ENCODE measurements at places on chromosomes 4 and X.

- DNase-seq: no peak
Observed at GRCh38 chrX:33336783-33337182, 125.4 kb upstream of the DMD start.

- DNase-seq: no peak
Observed at GRCh38 chr4:36420111-36420679, 138.8 kb downstream of the DTHD1 start.

- peak; percentile 88 for DNase-seq
Observed at GRCh38 chrX:13013363-13014110, 30.9 kb downstream of the FAM9C start.

DNA sequence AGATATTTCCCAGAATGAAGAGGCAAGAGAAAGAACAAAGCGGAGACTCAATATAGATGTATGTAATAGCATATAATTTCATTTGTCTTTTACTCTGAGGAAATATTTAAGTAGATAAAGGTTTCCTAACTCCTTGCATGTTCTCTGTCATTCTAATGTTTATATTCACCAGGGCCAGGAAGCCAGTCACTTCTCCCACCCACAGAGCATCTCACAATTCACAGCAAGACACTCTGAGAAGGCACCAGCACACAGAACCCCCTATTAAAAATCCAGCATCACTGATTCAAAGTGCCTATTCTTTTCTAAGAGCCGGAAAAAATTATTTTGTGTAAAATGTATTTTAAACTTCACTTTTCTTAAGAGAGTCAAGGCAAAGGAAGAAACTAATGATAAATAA is 927.1 kb downstream of the C4orf33 start:
- DNase-seq: no peak

DNA sequence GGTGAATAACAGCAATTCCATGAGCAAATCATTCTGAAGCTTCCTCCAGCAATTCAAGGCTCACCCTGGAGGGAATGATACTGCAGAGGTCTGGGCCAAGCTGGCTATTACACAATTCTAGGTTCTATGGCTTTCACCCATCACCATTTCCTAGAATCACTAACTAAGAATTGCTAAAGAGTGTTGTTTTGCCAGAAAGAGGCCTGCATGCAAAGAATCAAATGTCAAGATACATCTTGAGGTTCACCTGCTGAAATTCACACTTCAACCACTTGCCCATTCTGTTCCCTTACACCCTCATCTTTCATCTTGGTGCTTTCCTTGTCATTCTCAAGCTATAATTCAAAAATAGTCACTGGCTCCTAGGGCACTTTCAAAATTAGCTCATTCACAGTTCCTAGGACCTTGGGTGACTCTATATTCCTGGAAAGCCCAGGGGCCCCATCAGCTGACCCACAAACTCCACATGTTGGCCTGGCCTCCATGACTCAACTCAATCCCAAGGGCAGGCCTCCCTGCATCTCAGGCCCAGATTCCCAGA is 7.0 kb downstream of the APBB2 start:
- DNase-seq: peak; percentile 48

- no peak for DNase-seq
Observed at GRCh38 chr4:124083711-124084110, 628.8 kb downstream of the ANKRD50 start.

- DNase-seq: no peak
Observed at GRCh38 chr4:56613101-56613862, 67.8 kb downstream of the HOPX start.

DNA sequence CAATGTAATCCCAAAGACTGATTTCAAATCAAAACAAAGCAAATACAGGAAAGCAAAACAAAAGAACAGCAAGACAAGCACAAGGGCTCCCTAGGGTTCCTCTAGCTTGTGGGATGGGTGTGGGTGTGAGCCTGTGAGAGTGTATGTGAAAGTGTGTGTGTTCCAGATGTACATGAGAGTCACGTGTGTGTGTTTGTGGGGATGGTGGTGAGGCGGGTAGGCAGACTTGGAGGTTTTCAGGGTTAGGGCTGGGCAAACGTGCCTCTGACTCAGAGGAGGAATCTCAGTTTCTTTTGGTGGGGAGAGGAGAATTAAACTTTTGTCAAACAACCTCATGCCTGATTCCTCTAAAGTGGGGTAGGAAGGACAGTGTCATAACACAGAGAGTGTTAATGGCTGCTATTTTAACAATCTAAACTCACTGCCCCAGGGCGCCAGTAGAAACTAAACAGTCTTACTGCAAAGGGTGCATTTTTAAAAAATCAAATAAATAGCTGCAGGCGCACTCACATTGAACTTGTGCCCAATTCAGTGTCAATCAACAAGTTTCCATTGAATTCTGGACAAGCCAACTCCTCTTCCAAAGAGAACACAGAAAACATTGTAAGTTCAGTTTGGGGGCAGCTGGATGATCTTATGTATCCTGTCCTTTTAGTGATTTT is 51.8 kb downstream of the CHRDL1 start:
- DNase-seq: no peak

- no peak for DNase-seq
Observed at GRCh38 chr4:143700046-143700415, 444 bp downstream of the FREM3 start.

DNA sequence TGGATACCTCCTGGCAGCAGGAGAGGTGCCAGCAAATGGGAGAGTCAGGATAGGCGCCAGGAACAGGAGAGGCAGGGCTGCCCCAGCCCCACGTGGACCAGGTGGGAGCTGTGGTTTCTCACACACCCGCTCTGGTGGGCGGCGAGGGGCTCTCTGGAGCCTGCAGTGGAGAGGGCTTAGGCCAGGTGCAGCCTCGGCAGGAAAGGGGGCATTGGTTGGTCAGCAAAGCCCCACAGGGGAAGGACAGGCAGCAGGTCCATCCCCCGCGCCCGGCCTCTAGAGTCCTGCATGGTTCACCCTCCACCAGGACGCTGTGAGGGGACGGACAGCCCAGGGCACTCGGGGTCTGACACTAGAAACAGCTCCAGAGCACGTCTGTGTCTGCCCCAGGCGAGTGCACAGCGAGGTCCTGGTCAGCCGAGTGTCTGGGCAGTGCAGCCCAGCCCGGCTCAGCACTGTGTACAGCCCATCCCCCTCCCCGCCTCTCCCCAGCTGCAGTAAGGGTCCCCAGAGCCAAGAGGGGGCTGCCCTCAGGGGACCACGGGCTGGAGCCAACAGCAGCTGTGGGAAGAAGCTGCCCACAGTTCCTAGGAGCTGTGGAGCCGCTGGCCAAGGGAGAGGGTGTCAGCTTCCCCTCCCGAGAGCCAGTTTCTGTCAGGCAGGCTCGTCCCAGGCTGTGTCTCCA is 8.2 kb downstream of the ATP5ME start:
- DNase-seq: no peak

GRCh38 chr4:80592950-80593349 is 257.4 kb downstream of the CFAP299 start:
- DNase-seq: no peak

- DNase-seq: no peak
Observed at GRCh38 chr4:159010563-159011260, 92.2 kb upstream of the RAPGEF2 start.

DNA sequence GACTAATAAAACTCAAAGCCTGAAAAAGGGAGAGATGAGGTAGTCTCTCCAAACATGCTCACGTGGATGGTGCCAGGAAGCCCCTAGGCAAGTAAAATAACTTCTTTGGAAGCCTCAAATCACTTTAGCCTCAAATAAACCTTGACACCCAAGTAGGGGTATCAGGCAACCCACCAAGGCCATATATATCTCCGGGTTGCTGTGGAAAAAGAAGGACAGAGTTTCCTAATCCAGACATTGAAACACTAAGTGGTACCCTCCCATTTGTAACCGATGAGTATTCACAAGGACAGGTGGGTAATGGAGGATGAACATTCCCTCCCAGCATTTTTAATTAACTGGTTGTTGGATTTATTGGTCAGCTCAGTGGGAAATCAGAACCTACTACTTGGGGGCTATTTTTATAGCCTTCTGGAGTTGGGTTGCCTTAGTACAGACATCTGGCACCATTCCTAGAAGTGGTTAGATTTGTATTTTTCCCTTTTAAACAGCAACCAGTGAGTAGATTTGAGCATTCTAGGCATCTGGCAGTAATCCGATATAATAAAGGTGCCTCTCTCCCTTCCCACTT is 87.7 kb downstream of the GPC3 start:
- no peak for DNase-seq

- no peak for DNase-seq
Observed at GRCh38 chr4:169956091-169956843, 69.9 kb downstream of the MFAP3L start.

DNA sequence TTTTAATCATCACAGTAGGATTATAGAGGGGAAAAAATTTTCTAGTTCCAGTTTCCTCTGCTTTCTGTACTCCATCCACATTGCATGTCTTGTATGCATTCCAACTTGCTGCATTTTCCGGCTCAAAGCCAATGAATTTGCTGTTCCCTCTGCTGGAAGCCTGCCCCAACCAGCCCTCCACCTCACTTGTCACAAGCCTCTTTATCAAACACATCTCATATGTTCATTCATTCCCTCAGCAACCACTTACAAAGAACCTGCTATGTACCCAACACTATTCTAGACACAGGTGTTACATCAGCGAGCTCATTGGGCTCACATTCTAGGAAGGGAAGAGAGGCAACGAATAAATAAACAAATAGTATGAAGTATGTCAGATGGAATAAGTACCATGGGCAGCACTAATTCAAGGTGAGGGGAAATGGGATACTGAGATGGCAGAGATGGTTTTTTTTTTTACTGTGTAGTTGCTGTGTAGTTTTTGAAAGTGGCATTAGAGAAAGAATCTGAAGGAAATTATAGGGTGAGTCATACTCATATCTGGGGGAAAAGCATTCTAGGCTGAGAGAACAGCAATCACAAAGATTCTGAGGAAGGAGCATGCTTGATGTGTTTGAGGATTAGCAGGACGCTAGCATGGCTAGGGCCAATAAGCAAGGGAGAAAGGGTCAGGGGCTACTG is 332.5 kb downstream of the PDGFC start:
- DNase-seq: no peak

- no peak for DNase-seq
Observed at GRCh38 chrX:153944800-153945150, 332 bp upstream of the RENBP start.

- no peak for DNase-seq
Observed at GRCh38 chr4:154416190-154416547, 75.4 kb downstream of the DCHS2 start.

GRCh38 chr4:52685316-52685715 is 26.2 kb upstream of the USP46 start:
- no peak for DNase-seq

- no peak for DNase-seq
Observed at GRCh38 chrX:151712253-151712652, 3.6 kb upstream of the FATE1 start.

- DNase-seq: no peak
Observed at GRCh38 chr4:139963708-139964107, 190.3 kb downstream of the MAML3 start.

DNA sequence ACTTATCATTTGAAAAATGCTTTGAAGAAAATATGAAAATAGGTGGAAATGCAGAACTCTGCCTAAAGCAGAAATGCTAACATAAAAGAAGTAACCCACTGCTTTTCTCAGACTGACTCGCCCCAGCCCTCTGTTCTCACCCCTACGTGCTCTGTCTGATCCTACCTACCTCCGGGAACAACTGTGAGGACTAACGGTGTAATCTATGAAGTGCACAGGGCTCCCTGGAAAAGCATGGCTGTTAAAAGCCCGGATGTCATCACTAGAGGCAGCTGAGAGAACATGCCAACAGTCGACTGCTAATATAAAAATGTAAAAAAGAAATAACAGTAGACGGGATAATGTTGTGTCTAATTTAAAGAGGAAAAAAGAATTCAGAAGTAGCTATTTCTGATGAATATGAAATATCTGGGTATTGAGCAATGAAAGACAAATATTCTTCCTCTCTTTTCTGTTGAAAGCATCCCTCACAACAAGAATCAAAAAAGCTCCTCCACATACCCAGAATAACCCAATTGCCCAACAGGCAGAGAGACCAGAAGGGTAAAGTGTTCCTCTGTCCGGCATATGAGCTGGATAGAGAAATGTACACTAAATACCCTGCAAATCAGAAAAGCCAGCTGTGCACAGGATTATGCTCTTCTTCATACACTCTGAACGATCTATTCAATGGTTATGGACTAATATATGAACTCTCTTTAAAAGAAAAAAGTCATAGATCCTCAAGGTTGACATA is 130.7 kb downstream of the TSPAN5 start:
- no peak for DNase-seq

- no peak for DNase-seq
Observed at GRCh38 chr4:23903859-23904438, 14.1 kb upstream of the PPARGC1A start.

GRCh38 chrX:146581981-146582712 is 227.4 kb upstream of the CXorf51B start:
- DNase-seq: no peak

DNA sequence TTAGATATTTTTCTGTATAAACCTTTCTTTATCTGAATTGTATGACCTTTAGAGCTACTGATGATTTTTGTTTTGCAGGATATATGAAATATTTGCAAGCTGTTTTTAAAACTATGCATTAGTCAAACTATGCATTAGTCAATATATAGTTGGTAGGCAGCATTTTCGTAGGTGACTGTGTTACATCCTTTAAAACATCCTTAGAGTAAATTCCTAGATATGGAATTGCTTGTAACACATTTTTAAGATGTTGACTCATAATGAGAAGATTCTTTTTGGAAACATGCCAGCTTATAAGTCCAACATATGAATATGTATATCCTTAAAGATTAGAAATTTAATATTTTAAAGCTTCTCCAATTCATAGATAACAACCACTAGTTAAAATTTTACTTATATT is 1768.5 kb downstream of the PCDH7 start:
- DNase-seq: no peak

GRCh38 chrX:139563251-139563650 is 32.7 kb downstream of the F9 start:
- DNase-seq: no peak

- no peak for DNase-seq
Observed at GRCh38 chr4:186169333-186169944, 21.9 kb upstream of the CYP4V2 start.

- peak; percentile 49 for DNase-seq
Observed at GRCh38 chrX:21374163-21374993, at the start of gene CNKSR2. Gene CNKSR2, plus strand, starts transcription at chrX:21374418. Its CDS starts 480 bp downstream, at chrX:21374898.

GRCh38 chrX:107273795-107274194 is 67.4 kb downstream of the DNAAF6 start:
- DNase-seq: no peak

DNA sequence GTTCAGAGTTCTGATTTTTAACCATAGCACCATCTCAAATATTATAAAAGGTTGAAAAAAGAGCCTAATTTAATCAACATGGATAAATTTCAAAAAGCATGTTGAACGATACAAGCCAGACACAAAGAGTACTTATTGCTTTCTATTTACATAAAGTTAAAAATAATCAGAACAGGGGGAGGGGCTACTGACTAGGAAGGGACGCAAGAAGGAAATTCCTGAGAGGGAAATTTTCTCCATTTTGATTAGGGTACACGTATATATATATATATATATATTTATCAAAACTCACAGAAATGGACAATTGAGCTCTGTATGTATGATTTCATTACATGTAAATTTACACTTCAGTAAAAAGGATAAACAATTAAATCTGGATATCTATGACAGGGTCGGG is 482 bp upstream of the MBTPS2 start:
- peak; percentile 42 for DNase-seq
